ENCODE measurements at places on chromosomes 1 and 21. TPM values are rescaled to one million over a fixed set of nuclear protein-coding genes. Genes with fewer than 3 reads are reported as not detected.

DNA sequence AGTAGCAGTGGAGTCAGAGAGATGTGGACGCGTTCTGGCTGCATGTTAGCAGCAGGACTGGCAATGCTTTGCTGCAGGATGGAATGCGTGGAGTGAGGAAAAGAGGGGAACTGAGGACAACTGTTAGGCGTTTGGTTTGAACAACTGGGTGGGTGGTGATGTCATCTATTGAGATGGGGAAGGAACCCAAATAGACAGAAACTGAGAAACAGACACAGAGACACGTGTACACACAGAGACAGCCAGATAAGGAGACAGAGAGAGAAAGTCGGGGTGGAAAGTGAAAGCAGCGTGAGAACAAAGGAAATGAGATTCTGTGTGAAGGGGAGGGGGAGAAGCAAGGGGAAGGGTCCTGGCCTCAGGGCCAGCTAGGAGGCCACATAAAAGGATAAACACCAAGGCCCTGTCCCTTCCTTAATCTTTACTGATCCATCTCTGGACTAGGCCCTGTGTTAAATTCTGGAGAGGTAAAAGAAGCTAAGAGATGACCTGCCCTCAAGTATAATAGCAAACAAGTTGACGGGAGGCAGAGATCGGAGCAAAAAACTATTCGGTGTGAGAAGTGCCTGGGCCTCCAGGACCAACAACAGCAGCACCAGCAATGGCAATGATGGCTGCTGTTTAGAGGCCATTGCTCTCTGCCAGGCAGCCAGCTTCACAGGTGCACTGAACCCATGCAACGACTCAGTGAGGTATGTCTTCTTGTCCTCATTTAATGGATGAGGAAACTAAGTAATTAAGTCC is 31.6 kb downstream of the VWA5B1 start:
- no peak for DNase-seq
- H3K27ac ChIP-seq: no peak overlapping the region
- H3K27me3 ChIP-seq: no peaks in the 10 kb centered on the region

The AGT gene
- 0.59 TPM for total RNA-seq

DNA sequence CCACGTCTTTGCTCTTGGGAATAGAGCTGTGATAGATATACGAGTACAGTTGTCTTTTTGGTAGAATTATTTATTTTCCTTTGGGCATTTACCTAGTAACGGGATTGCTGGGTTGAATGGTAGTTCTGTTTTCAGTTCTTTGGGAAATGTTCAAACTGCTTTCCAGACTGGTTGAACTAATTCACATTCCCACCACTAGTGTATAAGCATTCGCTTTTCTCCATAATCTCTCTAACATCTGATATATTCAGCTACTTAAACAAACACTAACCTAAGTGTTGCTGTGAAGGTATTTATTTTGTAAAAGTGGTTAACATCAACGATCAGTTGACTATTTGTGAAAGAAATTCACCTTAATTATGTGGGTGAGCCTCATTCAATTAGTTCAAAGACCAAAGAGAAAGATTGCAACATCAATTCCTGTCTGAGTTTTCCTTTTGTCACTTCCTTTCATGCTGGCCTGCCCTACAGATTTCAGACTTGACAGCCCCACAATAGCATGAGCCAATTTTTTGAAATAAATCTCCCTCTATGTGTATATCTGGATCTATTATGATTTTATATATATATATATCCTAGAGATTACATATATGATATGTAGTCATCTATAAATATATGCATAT is 26.7 kb upstream of the DUSP10 start:
- no peaks in the 10 kb centered on the region for H3K36me3 ChIP-seq
- DNase-seq: no peak
- no peak overlapping the region for H3K27ac ChIP-seq

The PTPN22 gene
- total RNA-seq: 7.2 TPM

Data from breast epithelium (tissue), 4 donors.